ENCODE measurements at places on chromosomes 11 and 22. TPM values are rescaled to one million over a fixed set of nuclear protein-coding genes. Genes with fewer than 3 reads are reported as not detected.

DNA sequence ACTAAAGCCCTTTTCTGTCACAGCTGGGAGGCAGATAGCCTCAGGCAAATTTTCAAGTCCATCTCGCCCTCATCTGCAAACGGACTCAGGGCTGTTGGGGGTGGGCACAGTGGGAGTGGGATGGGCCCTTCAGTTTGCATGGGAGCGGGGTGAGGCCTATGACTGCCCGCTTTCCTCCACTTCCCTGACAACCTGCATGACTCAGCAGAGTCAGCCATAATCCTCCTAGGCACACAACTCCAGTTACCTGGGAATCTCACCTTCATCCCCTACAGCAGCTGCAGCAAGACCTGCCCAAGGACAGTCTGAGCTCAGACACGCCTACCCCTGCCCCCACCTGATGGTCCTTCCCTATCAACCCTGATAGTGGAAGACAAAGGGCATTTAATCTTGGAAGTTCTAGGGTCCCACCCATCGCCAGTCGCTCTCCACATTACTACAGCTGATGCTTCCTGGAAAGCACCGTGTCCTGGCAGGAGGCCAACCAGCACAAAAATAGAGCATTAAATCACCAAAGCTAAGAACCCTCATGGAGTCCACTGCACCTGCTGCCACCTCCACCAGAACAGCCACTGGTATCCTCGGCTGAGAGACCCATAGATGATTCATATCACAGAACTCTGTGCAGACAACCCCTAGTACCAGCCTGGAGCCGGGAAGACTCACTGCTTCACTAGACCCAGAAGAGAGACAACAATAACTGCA, 319.3 kb downstream of the DCDC1 start:
- DNase-seq, result no peak

DNA sequence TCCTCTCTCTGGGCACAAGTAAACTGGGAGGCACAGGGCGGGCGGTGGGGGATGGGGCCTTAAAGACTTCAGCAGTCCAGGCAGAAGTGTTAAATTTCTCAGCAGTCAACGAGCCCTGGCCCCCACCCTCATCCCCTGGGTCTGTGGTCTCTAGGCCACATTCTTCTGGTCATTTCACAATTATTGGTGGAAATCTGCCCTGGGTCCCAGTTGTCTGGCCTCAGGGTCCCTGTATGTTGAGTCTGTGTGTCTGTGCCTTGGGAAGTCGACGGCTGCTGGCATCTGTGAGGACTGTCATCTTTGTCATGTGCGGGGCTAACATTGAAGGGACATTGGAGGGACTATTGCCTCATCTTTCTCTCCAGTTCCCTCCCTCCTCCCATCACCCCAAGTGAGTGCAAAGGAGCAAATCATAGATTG, 1.7 kb downstream of the TSPAN18 start:
- peak; percentile 46 for DNase-seq

- no peak for DNase-seq
These were observed 342.7 kb upstream of the SYN3 start for GRCh38 chr22:33400891-33401290.

- no peak for DNase-seq
These were observed 2.8 kb downstream of the ROBO4 start for GRCh38 chr11:124894606-124895430.

DNA sequence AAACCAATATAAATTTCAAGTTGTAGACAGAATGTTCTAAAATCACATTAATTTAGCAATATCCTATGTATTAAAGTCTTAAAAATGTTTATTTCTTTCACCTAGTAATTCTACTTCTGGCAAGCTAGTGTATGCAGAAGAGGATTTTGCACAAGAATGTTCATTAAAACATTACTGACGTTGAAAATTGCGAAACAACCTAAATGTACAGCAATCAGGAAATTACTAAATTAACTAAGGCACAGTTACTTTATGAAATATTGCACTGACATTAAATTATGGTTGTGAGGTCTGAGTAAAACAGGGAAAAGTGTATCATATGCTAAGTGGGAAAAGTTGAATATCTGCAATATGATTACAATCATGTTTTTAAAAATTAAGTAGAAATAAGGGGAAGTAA, 4.1 kb downstream of the SLC36A4 start:
- DNase-seq, result no peak

DNA sequence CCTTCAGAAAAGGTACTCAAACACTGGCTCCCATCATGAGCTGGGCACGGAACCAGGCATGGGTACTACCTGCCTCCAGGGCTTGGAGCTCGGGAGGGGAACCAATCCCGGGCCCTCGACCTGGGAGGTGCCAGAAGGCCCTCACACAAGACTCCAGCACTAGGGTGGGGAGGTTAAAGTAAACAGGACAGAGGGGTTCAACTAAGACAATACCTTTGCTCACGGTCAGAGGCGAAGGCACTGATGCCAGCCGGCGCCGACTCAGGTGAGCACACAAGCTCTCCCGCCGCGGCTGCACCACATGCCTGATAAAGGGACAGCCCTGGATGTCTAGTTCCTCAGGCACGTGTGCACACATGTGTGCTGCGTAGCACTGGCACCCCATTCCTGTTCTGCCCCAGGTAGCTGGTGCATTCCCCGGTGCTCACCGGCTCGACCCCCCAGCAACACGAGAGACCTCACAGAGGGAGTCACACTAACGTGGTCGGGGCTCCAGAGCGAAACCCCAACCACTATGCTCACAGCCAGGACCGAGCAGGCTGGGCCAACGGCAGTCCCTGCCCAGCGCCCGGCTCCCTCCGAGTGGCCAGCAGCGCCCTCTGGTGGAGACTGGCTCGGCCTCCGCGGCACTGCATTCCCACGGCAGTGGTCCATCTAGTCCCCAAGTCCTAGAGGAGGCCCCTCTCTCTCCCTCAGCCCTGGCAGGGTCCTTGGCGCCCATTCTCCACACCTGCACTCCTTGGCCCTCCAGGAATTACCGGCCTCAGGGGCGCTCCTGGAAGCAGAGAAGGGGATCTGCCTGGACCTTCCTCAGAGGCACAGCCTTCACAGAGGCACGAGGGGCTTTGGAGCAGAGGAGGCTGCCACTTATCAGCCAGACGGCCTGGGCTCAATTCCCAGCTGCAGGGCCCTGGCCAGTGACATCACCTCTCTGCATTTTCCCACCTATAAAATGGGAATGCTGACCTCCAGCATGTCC, 28.8 kb upstream of the MOB2 start:
- peak; percentile 92 for DNase-seq

DNA sequence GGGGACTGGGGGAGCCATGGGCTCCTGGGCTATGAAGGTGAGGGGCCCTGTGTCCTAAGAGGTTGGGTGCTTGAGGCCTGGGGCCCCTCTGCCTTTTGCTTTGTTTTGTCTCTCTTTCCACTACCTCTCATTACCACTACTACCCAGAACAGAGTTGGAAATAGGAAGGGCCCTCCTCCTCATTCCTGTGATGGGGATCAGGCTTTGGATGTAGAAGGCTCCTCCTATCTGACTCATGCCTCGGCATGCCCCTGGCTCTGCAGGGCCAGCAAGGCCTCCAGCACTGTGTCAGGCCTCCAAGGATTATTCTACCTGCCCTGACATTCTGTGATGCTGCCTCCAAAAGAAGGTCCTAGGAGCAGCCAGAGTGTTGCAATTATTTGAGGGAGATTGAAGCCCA, 766 bp downstream of the IZUMO1R start:
- no peak for DNase-seq

- no peak for DNase-seq
These were observed 71.8 kb upstream of the APOA1 start for GRCh38 chr11:116909245-116909644.

DNA sequence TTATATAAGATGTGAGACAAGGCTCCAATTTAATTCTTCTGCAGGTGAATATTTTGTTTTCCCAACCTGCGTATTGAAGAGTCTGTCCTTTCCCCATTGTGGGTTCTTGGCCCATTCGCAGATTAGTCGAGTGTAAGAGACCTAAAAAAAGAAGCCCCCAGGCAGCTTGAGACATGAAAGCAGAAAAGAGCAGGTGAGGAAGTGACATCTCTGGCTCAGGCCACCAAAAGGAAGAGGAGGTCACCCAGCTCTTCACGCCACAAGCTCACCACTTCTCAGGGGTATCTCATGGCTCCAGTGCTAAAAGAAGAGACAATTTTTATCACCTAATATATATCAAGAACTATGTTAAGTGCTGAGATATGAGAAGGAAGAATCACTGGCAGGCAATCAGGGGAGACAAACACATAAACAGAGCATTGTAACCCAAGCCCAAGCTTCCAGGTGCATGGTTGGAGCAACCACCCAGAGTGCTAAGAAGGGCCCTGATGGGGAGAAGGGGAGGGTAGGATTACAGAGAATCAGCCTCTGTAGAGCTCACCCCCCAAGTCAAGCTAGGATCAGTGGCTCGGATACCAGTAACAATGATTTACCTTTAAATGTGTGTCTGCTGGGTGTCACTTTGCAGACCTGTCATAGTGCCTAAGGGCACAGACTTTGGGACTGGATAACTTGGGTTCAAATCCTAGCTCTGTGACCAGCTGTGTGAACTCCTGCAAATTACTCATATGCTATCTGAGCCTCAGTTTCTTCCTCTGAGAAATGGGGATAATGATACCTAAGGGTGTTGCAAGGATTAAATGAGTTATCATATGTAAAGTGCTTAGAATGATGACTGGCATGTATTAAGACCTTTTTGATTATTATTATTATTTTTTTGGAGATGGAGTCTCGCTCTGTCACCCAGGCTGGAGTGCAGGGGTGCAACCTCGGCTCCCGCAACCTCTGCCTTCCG, 39.2 kb downstream of the MCHR1 start:
- DNase-seq, result no peak

DNA sequence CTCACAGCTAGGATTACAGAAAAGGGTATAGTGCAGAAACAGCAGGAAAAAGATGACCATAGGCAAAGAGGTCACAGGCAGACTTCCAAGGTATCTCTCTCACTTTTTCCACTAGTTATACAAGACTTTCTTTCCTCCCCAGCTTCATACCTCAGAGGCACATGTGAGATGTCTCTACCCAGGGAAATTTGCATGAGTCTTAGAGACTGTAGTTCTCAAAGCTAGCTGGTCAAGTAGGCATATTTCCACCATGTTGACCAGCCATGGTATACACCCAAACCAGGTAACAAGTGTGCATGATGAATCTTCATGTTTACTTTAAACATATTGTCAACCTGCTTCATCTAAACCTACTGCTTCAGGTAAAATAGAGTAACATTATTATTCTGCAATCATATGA, 27.9 kb downstream of the PRMT3 start:
- no peak for DNase-seq

GRCh38 chr11:65962141-65962564, 619 bp downstream of the SART1 start:
- no peak for DNase-seq

- no peak for DNase-seq
These were observed 36.5 kb upstream of the TOLLIP start for GRCh38 chr11:1345737-1346513.

- DNase-seq, result peak; percentile 64
These were observed 121.9 kb upstream of the MTMR2 start for GRCh38 chr11:96045622-96046456.

GRCh38 chr11:6362873-6363678, 27.2 kb upstream of the SMPD1 start:
- DNase-seq, result peak; percentile 89

DNA sequence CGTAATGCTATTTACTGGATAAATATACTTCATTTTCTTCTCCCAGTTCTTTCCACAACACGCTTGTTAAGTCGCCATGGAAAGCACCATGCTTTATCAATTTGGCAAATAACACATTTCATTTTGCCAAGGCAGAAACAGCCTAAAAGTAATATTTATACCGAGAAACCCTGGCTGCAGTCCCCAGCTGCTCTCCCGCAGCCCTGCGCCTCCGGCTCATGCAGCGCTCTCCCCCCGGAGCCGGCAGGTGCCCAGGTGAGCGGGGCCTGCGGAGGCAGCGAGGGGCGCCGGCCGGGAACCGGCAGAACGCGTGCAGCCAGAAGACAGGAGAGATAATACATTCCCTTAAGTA, 681 bp upstream of the ARHGEF12 start:
- DNase-seq, result peak; percentile 43

- DNase-seq, result no peak
These were observed 24.9 kb downstream of the PICALM start for GRCh38 chr11:86043765-86044503.

GRCh38 chr11:37905707-37906417, 1307.8 kb upstream of the RAG2 start:
- DNase-seq, result no peak

DNA sequence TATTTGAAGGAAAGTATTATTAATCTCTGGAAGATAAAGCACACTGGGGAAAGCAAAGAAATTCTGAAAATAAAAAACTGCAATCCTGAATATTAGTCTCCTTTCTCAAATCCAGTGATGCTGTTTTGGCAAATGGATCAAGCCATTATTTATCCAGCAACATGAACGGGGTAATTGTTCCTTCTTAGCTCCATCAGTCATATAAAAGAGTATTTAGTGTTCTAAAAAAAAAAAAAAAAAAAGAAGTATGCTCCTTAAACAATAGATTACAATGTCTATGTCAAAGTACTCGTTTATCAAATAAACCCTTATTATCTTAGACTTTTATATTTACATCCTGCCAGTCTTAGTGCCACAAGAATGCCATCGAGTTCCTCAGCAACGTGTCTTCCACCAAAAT, 1.3 kb downstream of the RDX start:
- DNase-seq, result no peak

DNA sequence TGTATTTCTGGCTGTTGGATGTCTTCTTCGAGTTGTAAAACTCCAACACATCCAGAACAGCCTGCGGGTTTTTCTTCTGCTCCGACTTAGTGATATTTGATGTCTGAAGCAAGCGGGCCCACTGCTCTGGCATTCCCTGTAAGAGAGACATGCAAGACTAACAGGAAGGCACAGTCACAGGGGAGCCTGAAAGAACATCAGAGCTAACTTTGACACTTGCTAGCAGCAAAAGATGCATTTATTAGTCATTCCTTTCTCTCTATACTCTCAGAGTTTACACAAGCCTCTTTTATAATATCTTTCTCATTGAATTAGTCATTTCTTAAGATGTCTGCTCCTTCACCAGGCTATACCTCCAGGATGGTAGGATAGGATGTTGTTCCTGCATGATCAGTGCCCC, 77.8 kb upstream of the GDPD4 start:
- no peak for DNase-seq

Gene MS4A6E
- not detected for total RNA-seq

Gene MB
- 0.50 TPM for total RNA-seq

Gene GPR83
- total RNA-seq, result 0.48 TPM

Gene OR5A1
- total RNA-seq, result not detected

Gene TRIM49D1
- not detected for total RNA-seq

Gene HEPHL1
- 0.13 TPM for total RNA-seq
